Fibroblast of mammary gland (primary cell): ENCODE measurements at places on chromosomes 5 and 9.

- DNase-seq: no peak
Observed at GRCh38 chr9:99624499-99625233, 197.0 kb upstream of the NR4A3 start.

- DNase-seq: peak; percentile 80
Observed at GRCh38 chr5:16894236-16895057, 41.6 kb downstream of the MYO10 start.

DNA sequence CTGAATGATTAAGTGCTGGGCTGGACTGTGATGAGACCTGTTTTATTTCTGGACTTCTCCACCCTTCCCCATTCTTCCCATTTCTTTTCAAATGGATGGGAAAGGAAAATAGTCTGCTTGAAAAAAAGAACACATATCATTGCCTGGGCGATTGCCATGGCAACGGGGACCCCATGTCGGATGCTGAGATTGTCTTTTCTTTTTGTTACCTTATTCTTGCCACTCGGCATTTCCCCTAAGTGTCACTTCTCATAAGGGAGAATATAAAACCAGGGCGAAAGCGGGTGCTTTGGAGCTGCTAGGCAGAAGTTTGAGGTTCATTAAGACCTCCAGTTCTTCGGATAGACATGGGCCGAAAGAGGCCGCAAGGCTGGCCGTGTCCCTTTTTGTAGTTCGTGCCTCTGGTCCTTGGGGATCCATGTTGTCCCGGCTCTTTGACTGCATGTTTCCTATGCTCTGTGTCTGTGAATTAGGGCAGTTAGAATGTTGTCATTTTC is 763 bp downstream of the FGD3 start:
- no peak for DNase-seq

DNA sequence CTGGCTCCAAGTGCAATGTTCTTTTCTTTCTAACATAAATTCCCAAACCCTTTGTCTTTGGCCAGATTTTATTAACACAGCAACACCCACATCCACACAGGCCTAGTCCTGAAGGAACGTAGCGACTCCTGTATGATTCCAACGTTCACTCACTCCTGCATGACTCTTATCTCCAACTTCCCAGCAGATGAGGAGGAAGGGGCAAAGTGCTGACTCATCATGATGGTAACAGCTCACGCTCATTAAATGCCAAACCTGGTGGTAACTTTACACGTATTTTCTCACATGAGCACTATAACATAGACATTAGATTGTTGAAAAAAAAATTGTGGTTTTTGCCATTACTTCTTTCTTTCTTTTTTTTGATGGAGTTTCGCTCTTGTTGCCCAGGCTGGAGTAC is 1349.5 kb downstream of the EFNA5 start:
- DNase-seq: peak; percentile 10

DNA sequence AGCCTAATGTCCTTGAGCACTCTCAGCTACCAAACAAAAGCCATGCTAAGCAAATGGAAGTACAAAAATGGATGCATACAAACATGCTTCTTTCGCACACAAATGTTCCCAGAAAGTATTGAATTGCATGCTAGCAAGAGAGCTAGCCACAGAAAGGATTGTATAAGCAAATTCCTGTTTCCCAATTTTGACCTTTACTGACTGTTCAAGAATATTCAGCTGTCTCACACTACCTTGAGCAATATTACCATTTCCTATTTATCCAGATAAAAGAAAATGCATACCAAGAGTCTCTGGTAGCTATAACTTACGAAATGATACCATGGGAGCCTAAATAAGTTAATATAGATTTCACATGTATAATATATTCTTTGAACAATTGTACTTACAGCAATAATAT is 264.6 kb downstream of the TMEM167A start:
- DNase-seq: peak; percentile 52

GRCh38 chr5:169162407-169162806 is 138.5 kb downstream of the SLIT3 start:
- DNase-seq: peak; percentile 89

DNA sequence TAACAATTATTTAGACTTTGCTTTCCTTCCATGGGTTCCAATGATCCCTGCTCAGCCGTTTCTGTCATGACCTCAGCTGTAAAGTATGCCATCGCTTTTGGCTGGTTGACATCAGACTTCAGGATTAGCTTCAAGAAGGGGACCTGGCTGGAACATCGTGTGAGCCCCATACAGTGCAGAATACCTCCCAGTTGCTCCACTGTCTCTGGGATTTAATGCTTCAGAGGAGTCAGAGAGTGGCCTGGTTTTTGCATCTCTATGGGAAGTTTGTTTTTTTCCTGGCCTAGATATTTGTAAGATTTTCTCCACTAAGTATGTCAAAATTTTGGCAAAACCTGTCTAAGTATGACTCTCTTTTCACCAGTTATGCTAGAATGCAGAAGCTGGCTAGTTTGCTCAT is 216.9 kb downstream of the GABBR2 start:
- DNase-seq: peak; percentile 61

GRCh38 chr9:109828254-109828653 is 48.3 kb downstream of the PALM2AKAP2 start:
- no peak for DNase-seq

GRCh38 chr5:42109006-42109572 is 184.0 kb downstream of the FBXO4 start:
- DNase-seq: no peak

GRCh38 chr5:127870914-127871313 is 167.7 kb downstream of the CCDC192 start:
- no peak for DNase-seq

- DNase-seq: no peak
Observed at GRCh38 chr5:96952974-96953730, 17.3 kb downstream of the LNPEP start.

GRCh38 chr5:54985301-54986268 is at the start of gene ESM1:
ESM1 (minus strand) TSS chr5:54985593; CDS start chr5:54985517, 76 bp downstream.
- DNase-seq: peak; percentile 73

- DNase-seq: no peak
Observed at GRCh38 chr5:68140763-68141162, 74.8 kb upstream of the PIK3R1 start.

- no peak for DNase-seq
Observed at GRCh38 chr5:127976991-127977717, 106.4 kb upstream of the SLC12A2 start.

- no peak for DNase-seq
Observed at GRCh38 chr9:134419684-134420076, 93.4 kb downstream of the RXRA start.

- DNase-seq: no peak
Observed at GRCh38 chr9:98870782-98871557, 63.5 kb downstream of the GALNT12 start.

GRCh38 chr5:148915224-148915817 is 88.9 kb downstream of the ADRB2 start:
- no peak for DNase-seq

DNA sequence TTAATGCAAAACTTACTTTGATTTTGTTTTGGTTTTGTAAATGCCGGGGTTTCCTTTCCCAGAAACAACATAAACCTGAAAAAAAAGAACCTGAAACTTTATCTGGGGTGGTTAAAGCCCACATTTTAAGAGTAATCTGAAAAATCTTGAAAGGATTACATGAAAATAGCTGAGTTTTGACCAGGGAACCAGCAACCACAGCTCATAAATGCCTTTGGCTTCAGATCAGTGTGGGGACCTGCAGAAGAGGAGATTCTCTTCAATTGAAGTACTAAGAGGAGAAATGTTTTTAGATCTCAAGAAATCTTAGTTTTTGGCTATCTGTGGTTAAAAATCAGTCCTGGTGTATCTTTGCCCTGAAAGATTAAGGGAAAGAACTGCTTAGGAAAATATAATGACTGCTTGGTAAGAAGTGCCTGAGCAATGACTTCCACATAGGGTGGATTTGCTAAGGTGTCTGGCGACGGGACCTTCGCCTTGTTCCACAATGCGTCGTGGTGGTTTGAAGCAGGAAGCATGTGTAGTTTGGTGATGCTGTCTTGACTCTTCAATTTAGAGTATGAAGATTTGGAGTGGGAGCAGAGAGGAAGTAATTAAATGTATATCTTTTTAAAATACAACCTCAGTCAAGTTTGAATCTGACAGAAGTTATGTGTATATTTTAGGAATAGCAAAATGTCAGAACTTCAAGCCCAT is 186.5 kb downstream of the MAN2A1 start:
- no peak for DNase-seq

GRCh38 chr9:93587284-93587650 is 10.9 kb downstream of the PHF2 start:
- DNase-seq: no peak

GRCh38 chr9:86721226-86721781 is 226.0 kb downstream of the GAS1 start:
- peak; percentile 86 for DNase-seq

GRCh38 chr9:90097237-90097636 is 492.4 kb downstream of the GADD45G start:
- DNase-seq: no peak

DNA sequence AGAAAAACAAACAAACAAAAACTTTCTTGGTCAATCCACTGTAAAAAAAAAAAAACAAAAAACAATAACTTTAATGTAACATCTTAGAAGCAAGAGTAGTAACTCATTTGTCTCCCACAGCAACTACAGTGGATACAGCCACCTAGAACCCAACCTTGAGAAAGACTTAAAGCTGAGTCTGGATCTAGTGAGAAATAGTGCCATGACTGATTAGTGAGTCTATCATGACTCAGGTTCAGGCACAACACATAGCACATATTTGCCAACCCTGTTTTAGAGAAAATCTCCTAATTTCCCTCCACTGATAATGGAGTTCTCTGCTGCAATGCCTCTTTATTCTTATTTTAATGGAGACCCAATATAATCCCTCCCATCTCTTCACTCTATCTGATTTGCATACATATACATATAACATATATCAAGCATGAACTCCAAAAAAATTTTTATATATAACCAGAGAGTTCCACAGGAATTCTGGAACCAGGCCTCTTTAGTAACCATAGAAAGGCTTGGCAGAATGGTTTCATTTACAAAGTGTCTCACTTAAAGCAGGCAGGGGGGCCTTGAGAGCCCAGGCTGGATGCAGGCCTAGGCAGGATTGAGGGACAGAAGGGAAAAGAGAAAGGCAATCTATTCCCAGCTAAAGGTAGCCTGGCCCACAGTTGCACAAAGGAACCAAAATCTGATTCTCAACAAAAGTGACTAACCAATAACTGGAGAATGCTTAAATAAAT is 11.9 kb upstream of the NR4A3 start:
- DNase-seq: peak; percentile 79

DNA sequence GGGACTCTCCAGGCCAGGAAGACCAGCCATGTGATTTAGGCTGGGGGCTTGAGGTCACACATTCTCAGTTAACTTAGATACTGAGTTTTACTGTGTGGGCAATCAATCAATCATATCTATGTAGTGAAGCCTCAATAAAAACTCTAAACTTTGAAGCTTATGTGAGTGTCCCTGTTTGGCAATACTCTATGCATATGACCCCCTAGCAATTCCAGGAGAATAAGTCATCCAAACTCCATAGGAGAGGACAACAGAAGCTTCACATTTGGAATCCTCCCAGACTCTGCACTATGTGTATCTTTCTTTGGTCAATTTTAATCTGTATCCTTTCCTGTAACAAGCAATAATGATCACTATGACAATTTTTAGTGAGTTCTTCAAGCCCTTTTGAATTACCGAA is 216.8 kb upstream of the RGMB start:
- peak; percentile 32 for DNase-seq

DNA sequence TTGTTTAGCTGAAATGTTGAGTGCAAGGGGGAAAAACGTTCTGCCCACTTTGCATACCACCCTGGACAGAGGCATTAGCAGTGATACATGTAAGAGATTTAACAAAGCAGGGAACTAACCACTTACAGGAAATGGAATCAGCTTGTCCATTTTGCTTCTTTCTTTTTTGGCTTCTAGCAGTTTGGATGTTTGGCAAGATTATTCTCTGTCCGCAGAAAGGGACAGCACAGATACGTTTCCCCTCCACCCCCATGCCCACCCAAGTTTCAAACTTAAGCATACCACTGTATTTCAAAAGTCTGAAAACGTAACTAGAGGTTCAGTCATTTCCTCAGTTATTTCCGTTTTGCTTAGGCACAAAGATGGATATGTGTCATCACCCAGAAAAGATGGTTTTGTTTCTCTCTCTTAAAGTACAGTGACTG is 118.4 kb downstream of the GDNF start:
- DNase-seq: peak; percentile 61

DNA sequence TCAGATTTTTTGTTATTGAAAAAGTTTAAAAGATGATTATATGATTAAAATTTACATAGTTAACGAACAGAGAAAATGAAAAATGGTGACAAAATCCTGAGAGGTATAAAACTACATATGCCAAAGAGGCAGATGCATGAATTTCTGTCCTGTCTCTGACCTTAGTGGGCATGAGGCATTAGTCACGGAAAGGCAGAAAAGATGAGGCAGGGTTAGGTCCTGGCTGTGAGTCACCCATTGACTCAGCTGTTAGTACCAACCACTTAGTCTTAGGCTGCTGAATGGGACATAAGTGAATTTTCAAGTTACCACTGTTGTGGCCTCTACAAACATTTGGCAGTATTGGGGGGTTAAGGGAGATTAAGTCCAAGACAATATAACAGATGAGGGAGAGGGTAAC is 33.1 kb downstream of the RASA1 start:
- DNase-seq: peak; percentile 96

- no peak for DNase-seq
Observed at GRCh38 chr9:111948951-111949350, 52.3 kb downstream of the UGCG start.

GRCh38 chr5:179868541-179868940 is 9.9 kb upstream of the MRNIP start:
- DNase-seq: no peak

- DNase-seq: no peak
Observed at GRCh38 chr5:107154593-107154992, 516.1 kb downstream of the EFNA5 start.

GRCh38 chr5:129716235-129716634 is 31.7 kb upstream of the MINAR2 start:
- DNase-seq: peak; percentile 52

GRCh38 chr5:4862500-4862899 is 277.6 kb upstream of the ADAMTS16 start:
- DNase-seq: peak; percentile 60

DNA sequence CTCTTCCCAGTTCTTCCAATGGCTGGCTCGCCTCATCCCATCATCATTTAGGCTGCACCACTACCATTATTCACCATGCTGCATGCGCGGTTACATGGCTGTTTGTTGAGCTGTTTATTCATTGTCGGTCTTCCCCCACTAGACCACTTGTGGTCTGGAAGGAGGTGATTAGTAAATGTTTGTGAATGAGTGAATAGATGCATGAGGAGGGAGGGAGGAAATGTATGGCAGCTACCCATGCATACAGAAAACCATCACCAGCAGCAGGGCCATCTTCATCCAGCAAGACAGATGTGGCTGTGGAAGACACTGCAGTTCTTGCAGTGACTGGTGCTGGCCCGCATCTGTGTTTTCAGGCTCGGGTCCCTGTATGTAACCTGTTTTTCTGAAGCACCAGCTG is 113.3 kb upstream of the SAP30L start:
- no peak for DNase-seq
